HFF-Myc (cell line): ENCODE measurements at places on chromosomes 6 and 20.

DNA sequence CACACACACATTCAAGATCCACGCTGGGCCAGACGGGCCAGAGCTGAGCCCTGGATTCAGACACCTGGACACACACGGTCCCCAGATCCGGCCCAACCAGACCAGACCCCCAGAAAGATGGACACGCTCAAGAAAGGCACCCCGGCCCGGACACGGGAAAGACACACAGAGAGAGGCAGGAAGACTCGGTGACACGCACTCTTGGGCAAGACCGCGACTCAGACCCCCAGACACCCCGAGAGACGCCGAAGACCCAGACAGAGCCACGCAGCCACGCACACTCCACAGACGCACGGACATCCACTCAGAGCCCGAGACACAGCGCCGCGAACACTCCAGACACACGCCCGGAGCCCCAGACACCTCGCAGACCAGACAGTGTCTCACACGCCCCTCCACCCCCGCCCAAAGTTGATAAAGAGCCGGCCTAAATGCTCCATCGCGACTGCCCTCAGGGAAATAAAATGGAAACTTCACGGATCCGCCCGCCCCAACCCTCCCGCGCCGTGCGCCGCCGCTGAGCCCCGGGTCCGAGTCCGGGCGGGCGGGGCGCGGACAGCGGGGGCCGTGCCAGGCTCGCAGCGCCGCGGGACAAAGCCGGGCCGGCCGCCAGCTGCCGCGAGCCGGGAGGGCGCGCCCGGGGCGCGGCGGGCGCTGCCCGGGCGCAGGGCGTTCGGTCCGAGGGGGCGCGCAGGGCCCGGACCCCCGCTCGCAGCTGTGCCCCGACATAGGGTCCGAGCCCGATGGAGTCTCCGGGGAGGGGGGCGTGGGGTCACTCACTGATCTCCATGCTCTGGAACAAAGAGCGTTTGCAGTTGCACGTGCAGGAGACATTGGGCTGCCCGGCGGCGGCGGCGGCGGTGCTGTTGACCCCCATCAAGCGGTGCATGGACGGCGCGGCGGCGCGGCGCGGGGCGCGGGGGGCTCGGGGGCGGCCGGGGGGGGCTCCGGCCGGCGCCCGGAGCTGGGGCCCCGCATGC is 831 bp downstream of the PMEPA1 start:
- no peak for DNase-seq

- DNase-seq = no peak
These were observed 754.5 kb downstream of the PTPRT start for GRCh38 chr20:42435230-42435629.

DNA sequence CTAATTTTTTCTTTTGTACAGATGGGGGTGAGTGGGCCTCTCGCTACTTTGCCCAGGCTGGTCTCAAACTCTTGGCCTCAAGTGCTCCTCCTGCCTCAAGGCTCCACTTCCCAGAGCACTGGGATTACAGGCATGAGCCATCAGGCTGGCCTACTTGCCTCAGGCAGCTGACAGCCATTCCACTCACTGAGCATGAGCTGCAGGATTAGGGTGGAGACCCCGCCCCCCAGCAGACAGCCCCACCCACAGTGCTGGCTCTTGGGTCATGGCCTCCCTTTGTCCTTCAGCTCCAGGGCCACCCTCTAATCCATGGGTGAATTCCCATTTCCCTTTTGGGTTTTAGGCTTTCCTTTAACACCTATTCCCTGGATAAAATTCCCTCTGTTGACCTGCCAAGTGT is 82.1 kb downstream of the BFSP1 start:
- DNase-seq = no peak

DNA sequence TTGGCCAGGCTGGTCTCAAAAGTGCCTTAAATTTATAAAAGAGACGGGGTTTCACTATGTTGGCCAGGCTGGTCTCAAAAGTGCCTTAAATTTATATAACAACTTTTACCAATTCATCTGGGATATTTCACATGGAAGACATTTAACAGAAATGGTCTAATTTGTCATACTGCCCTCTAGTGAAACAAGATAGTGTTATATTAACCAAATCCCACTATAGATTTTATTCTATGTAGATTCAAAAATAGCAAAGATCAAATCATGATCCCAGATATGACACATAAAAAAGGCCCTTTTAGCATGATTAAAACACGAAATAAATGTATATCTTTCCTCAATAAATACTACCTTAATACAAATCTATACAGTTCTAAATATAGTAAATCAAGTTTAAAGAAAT is 102.8 kb upstream of the TFAP2D start:
- DNase-seq = no peak

- DNase-seq = no peak
These were observed 11.2 kb upstream of the KIFC1 start for GRCh38 chr6:33380272-33380981.

GRCh38 chr6:25614052-25614451 is 38.0 kb upstream of the SCGN start:
- no peak for DNase-seq

DNA sequence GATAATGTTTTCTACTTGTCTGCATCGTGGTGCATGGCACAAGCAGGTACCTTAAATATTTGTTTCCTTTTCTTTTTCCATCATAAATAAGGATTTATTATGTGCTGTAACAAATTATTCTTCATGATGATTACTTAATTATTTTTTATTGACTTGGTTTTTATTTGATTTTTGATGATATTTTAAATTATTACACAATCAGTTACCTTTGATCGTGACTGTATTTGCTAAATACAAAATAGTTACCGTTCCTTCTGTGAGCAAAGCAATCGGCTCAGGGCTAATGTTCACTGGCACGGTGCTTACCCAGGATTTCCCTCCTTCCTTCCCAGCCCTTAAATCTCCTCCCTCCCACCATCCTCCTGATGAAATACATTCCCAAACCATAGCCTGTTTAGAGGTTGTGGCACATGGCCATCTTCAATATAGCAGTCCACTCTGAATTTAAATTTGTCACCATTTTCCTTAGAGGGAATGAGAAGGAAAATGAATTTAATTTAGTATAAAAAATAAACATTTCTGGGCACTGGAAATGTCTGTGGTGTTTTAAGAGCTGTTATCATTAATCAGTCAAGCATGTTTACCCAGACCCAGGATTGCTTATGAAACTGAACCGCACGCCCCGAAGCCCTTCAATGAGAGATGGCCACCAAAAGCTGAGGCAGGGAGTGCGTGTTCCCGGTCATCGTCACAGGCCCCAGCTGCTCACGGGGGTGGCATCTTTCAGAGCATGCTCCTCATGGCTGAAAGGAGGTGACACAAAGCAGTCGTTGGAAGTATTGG is 23.0 kb upstream of the EXOC2 start:
- DNase-seq = no peak

GRCh38 chr6:166778776-166779175 is 151.7 kb upstream of the RPS6KA2 start:
- DNase-seq = no peak

GRCh38 chr20:2364044-2364443 is 16.7 kb upstream of the TGM6 start:
- no peak for DNase-seq
